ENCODE measurements at places on chromosomes 1 and 21.

- DNase-seq = no peak
Measured at GRCh38 chr1:203537806-203538464, 44.0 kb downstream of the OPTC start.

DNA sequence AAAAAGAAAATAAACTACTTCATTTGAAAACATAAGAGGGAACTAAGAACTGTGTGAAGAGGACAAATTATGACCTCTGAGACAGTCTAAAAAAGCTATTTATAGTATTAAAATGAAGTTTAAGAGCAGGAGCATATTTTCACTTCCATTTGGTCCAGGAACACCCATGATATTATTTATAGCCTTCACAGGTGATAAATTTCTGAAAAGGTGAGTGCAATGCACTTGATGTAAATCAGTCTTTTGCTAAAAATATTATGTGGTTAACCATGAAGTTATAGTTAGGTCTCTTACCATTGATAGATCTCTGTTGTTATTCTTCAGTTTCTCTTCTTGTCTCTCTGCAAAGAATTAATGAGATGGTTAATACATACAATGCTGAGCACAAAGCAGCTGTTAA is 14.7 kb downstream of the TMCO1 start:
- DNase-seq = no peak

- DNase-seq = no peak
Measured at GRCh38 chr1:174761901-174762585, 237.7 kb upstream of the CACYBP start.

DNA sequence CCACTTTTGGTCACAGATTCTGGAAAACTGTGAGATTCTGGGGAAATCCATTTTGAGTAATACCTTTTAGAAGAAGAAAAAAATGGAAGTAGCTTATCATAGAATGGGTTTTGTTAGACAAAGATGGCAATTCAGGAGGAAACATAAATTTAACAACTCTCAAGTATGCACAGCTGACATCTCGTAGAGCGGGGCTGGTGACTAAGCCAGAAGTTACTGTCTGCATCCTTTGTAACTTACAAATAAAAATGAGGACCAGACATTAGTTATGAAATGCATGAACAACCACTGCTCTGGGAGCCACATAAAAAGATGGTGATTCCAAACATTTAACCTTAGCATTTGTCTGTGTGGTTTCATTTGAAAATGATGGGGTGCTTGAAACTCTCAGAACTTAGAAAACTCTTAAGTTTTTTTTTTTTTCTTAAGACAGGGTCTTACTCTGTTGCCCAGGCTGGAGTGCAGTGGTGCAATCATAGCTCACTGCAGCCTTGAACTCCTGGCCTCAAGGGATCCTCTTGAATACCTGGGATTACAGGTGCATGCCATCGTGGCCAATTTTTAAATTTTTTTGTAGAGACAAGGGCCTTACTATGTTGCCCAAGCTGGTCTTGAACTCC is 49.2 kb upstream of the ATP5PO start:
- DNase-seq = no peak

GRCh38 chr1:160646711-160647328 is at the start of gene SLAMF1:
Gene SLAMF1, minus strand, starts transcription at chr1:160647044. Its CDS starts 99 bp downstream, at chr1:160646945.
- DNase-seq = peak; percentile 58

DNA sequence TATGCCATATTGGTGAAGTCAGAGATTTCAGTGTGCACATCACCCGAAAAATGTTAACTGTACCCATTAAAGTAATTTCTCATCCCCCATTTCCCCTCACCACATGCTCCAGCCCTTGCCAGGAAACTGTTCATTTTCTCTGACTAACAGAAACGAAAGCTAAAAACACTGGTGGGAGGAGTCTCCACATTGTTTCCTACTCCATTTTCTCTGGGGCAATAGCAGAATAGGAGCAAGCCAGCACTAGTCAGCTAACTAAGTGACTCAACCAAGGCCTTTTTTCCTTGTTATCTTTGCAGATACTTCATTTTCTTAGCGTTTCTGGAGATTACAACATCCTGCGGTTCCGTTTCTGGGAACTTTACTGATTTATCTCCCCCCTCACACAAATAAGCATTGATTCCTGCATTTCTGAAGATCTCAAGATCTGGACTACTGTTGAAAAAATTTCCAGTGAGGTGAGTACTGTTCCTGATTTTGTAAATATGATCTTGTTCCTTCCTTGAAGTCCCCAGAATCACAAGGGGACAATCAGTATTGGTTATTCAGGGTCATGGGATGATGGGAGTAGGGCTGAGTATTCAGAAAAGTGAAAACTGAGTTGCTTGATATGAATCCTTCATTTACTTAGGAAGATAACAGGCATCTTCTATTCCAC is at the start of gene IFI16:
Gene IFI16 (plus strand): TSS at position 204 of the 658 bp plus-strand sequence. CDS start 4,774 bp downstream, outside the sequence.
- no peak for DNase-seq

- DNase-seq = no peak
Measured at GRCh38 chr1:10957133-10957532, 55.3 kb upstream of the TARDBP start.

- no peak for DNase-seq
Measured at GRCh38 chr1:209810783-209811182, 4.8 kb upstream of the IRF6 start.

- DNase-seq = no peak
Measured at GRCh38 chr1:114216431-114217173, 62.9 kb upstream of the SYT6 start.

GRCh38 chr1:13461977-13462376 is 51.7 kb downstream of the PRAMEF20 start:
- DNase-seq = no peak

GRCh38 chr1:109687641-109688499 is at the start of gene GSTM1:
Gene GSTM1, plus strand, starts transcription at chr1:109687817. Its CDS starts 57 bp downstream, at chr1:109687874.
- DNase-seq = no peak

- no peak for DNase-seq
Measured at GRCh38 chr1:205601205-205601604, 30.6 kb downstream of the ELK4 start.

DNA sequence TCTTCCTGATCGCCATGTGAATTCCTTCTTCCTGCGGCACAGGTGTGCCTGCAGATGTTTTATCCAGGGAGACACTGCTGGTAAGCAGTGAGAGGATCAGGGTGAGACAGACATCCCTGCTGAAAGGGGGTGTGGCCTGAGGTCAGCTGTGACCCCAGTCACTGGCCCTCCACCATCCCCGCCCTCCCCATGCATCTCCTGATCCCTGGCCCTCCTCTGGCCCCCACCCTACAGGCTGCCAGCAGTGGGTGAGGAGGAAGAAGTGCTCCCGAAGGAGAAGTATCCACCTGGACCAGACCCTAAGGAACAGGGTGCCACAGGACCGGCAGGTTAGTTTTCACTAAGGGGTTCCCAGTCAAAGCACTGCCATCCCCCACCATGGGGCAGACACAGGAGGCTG is 85.3 kb downstream of the GLIS1 start:
- no peak for DNase-seq

DNA sequence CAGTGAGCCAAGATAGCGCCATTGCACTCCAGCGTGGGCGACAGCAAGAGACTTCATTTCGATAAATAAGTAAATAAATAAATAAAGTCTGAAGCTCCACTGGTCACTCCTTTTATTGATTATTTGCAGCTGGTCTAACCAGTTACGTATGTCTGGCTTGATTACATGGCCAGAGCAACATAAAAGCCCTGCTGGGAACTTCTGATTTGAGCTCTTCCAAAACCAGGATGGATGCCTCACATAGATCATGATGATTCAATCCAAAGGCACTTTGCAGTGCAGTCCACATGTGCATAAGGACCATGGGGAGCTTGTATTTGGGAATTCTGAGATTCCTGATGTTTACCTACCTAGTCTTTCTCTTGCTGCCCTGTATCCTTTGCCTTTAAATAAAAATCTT is 24.0 kb downstream of the NSUN4 start:
- DNase-seq = no peak

- DNase-seq = no peak
Measured at GRCh38 chr1:43143441-43143888, 28.6 kb downstream of the EBNA1BP2 start.

DNA sequence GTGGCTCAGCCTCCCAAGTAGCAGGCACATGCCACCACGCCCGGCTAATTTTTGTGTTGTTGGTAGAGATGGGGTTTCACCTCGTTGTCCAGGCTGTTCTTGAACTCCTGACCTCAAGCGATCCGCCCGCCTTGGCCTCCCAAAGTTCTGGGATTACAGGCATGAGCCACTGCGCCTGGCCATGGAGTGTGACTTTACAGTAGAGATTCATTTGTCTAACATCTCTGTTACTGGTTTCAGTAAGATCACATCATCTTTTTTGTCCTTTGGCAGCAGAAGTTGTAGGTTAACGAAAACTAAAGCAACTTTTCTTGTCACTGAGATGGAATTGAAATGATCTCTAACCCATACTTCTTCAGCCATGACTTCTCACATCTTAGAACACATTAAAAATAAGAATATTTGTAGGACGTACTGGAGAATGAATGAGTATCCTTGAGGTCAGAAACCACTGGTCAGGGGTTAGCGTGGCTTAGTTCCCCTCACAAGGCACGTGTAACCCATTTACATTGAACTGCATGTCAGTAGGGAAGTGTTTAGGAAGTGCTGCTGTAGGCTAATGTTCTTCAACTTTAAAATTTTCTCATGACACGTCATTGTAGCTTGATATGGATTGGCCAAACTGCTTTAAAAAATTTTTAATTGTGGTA is 75.9 kb downstream of the CAMTA1 start:
- DNase-seq = no peak

DNA sequence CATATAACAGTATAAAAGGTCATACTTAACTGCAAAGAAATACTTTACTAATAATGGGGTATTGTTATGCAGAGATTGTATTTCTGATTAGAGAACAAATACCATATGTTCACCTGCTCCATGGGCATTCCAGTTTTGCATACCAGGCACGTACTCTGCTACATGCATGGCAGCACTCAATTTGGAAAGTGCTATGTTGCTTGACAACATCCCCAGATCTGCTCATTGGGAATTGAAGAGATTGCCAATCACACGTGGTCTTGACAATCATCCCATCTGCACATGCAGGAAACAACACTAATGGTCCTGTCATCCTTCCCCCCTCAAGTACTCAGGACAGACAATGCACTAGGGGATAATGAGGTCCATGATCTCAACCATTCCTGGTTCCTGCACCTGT is 63.4 kb upstream of the PDE4B start:
- no peak for DNase-seq

DNA sequence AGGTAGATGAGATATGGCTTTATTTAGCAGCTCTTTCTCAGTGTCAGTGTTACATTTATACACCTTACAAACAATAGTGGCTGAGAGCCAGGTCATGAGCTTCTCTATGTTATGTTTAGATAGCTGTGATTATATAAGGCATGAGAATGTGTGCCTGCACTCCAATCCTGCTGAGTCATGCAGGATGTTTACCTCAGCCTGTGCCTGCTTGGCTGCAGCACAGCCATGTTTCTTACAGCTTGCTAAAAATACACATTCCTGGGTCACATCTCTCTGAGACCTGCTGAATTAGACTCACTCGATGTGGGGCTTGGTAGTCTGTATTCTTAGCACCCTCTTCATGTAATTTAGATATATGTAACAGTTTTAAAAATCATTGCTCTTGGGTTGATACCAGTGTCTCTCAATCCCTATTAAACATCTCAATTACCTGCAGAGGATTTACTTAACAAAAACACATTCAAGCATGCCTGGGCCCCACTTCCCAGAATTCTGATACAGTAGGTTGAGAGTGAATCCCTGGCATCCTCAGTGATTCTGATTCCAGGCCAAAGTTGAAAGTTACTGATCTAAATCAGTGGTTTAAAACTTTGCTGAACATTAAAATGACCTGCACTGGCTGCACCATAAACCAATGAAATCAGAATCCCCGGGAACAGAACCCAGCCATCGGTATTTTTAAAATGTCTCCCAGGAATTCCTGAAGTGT is 107.5 kb downstream of the GDAP2 start:
- no peak for DNase-seq

GRCh38 chr1:185570962-185571361 is 163.2 kb upstream of the HMCN1 start:
- no peak for DNase-seq

GRCh38 chr1:35886577-35887431 is 3.8 kb downstream of the AGO1 start:
- DNase-seq = no peak

- DNase-seq = no peak
Measured at GRCh38 chr21:37207441-37208009, 59.6 kb downstream of the VPS26C start.

DNA sequence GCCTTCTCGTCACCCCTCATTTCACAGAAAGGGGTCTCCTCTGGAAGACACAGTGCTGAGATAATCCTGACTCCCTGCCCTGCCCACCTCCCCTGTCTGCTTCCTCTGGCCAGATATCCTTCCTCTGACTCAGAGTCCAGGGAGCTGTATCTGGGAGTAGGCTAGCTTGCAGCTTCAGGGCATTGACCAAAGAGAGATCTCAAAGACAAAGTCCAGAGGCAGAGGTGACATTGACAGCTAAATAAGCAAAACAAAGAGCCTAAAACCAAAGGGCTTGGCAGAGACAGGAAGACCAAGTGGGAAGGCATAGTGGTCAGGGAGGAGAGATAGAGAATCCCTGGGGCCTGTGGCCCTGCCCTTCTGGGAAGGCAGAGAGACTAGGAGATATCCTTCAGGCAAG is 64.9 kb downstream of the TNR start:
- DNase-seq = no peak

DNA sequence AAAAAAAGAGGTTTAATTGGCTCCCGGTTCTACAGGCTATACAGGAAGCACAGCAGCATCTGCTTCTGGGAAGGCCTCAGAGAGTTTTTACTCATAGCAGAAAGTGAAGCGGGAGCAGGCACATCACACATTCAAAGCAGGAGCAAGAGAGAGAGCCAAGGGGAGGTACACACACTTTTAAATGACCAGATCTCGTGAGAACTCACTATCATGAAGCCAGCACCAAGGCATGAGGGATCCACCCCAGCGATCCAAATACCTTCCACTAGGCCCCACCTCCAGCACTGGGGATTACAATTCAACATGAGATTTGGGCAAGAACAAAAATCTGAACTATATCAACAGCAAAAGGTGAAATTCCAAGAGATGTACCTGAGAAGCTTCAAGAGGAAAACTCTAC is 20.8 kb upstream of the FAM76A start:
- DNase-seq = no peak

GRCh38 chr1:26747048-26747447 is 40.7 kb upstream of the PIGV start:
- no peak for DNase-seq

GRCh38 chr21:26795866-26796329 is 49.3 kb downstream of the ADAMTS1 start:
- DNase-seq = no peak
